Right ventricle myocardium superior (tissue), 1 donor: ENCODE measurements at places on chromosomes 4 and X.

- DNase-seq = no peak
These were observed 62.4 kb downstream of the FBXL5 start for GRCh38 chr4:15592799-15593198.

DNA sequence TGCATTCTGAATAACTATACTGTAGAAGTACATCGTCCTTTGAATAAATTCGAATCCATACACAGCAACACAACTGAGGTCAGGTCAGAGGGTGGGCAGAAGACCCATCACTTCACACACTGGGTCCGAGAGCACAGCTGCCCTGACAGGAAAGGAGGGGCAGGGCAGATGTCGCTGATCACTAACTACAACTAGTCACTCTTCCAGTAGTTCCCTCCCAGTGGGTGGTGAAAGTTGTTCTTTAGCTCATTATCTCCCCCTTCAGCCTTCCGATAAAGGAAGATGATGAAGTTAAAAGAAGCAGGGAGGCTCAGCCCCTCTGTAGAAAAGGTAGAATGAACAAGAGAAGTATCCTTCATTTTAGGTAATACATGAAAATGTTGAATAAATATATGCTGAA is 278.9 kb downstream of the INPP4B start:
- DNase-seq = no peak

DNA sequence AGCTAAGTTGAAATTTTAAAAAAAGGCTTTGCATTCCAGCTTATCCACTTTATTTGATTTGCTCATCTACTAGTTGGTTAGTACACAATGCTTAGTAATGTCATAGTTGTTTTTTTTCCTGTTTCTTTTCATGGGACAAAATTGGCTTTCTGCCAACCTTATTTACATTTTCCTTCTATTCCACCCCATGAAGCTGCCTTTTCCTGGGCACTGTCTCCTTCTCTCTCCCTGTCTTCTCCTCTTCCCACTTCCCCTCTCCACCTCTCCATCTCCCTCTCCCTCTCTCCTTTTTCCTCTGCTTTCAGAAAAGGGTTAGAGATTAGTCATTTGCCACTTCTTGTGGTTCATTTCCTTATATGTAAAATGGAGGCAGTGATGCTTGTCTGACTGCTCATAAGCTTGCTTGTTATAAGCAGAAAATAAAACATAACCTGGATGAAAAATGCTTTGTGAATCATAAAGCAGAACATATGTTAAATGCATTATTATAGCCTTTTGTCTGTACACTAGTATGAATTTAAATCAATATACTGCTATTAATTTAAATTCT is 181.9 kb downstream of the CEP135 start:
- DNase-seq = no peak

GRCh38 chrX:51866210-51866609 is 27.2 kb upstream of the MAGED1 start:
- DNase-seq = no peak

GRCh38 chr4:27145597-27145996 is 285.0 kb downstream of the STIM2 start:
- no peak for DNase-seq

- no peak for DNase-seq
These were observed 64.1 kb downstream of the USP46 start for GRCh38 chr4:52595001-52595400.

- DNase-seq = no peak
These were observed 30.3 kb downstream of the SLC25A43 start for GRCh38 chrX:119429471-119429870.

GRCh38 chrX:139725720-139726119 is 17.8 kb upstream of the MCF2 start:
- DNase-seq = no peak

DNA sequence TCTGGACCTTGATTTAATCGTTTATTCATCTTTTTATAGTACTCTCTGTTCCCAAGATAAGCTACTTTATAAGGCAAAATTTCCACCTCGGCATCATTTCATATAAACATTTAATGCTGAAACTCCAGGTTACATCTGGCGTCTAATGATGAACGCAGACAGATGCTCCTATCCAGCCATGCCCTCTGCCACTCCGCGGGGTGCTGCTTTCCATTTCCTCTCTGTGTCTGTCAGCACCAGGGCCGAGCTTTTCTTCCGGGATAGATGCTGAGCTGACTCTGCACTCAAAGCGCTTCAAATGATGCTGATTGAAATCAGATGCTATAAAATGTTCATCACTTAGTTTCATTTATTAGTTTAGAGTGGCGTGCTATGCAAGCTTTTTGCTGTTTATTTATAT is 80.5 kb upstream of the HELT start:
- DNase-seq = no peak

DNA sequence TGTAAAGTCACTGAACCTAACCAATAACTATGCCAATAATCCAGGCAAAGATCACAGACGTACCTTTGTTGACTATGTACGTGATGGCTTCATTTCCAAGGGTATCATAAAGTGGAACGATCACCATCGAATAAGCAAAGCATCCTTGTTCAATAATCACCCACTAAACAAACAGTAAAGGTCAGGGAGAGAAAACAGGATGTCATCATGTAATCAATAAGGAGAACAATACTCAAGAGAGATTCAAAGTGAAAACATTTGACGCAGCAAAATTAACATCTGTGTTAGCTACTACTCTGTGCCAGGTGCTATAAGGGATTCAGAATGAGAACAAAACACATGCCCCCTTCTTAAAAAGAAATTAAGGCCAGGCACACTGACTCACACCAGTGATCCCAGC is 42.9 kb upstream of the CENPU start:
- no peak for DNase-seq

- DNase-seq = no peak
These were observed 169.9 kb downstream of the DCLK2 start for GRCh38 chr4:150248181-150248580.

DNA sequence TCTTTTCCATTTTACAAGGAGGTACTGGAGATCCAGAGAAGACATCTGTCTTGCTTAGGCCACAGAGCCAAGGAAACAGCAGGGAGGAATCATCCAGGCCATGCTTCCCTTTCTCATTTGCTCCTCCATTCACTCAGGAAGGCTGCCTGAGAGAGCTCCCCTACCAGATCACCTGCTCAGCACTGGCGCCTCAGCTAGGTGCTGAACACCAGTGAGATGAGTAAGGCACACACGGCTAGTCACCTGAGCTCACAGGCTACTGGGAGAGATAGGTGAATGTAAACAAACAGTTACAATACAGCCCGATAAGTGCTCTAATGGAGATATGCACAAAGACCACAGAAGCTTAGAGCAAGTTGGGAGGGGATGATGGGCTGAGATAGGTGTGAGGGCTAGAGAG is 149.8 kb upstream of the ARHGEF9 start:
- no peak for DNase-seq

DNA sequence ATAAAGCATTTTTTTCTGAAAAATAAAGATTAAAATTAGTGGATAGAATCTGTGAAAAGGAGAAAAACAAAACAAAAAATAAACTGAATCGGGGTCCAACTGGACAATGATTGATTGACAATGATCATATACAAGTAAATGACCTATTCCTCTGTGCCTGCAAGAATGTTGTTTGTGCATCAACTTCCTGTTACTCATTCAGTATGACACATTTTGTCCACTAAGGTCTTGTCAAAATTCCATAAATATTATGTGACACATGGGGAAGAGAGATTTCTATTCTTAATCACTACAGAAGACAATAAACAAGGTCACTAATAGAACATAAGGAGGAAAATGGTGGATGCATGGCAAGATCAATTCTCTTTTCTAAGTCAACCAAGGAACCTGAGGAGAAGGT is 54.9 kb downstream of the F8 start:
- no peak for DNase-seq

DNA sequence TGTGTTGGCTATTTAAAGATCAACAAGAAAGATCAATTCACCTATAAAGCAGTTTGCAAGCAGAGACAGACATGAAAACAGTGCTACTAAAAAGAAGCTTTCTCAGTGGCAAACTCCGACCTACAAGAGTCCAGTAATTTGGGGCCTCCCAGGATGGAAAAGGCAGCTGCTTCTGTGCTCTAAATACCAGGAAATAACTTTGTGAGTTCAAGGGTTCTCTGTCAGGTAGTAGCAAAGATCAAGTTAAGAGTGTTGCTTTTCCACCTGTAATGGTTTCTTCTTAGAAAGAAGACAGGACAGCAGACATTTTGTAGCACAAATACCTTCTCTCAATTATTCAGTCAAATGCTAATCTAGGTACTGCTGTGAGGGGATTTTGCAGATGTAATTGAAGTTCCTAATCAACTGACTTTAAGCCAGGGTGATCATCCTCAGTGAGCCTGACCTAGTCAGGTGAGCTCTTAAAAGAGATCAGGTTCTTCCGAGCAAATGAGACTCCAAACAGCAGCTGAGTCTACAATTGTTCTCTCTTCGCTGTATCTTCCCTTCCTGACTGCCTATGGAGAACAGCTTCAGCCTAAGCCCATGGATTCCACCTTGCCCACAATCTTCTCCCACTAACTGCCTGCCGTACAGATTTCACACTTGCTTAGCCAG is 13.5 kb downstream of the ANKRD17 start:
- DNase-seq = no peak

- no peak for DNase-seq
These were observed 32.0 kb upstream of the BOD1L1 start for GRCh38 chr4:13659341-13660070.

DNA sequence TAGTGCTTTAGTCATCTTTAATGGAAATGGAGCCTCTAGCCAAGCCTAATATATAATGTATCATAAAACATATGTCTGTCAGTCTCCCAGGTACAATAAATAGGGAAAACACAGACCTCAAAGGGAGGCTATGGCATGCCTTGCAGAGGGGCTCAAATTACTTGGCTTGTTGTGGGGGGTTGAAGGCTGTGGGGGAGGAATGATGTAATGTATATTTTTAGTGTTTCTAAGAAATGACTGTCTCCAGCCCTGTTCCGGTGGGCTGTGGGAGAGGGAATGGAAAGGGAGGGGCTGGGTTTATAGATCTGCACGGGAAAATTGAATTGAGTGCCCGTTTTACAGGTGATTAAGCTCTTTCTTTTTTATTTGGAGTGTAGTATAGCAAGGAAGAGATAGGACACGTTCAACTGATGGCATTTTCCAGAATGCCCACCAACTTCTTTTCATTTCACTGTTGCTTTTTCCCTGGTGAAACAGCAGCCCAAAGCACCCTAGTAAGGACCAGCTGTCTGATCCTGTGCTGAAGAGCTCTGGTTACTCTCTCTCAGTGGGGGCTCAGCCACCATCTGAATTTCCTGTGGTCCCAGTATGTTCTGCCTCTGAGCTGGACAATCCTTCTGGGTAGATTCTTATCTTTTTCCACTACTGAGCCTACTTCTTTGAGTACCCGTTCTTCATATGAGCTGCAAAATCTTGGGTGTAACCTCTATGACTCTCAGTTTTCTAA is 220.7 kb upstream of the CASK start:
- no peak for DNase-seq

GRCh38 chrX:105017641-105018040 is 202.9 kb downstream of the TEX13A start:
- DNase-seq = no peak

DNA sequence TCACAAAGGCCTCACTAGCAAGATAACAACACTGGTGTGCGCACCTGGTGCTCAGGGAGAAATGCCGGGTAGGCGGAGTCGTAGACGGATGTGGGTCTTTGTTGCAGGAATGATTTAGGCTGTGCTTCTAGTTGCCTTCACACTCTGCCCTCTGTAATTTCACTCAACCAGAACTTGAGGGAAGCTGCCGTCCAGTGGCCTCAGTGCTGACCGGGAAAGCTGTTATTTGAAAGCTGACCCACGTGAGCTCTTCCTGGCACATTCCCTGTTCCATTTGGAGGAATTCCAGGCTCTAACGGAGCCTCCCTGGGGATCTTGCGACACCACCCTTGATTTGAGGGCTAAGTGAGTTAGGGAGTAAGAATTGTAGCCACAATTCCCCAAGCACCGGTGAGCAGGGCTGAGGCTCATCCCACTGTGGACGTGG is 15.9 kb downstream of the SH3TC1 start:
- DNase-seq = no peak

GRCh38 chrX:28851871-28852270 is 264.6 kb downstream of the IL1RAPL1 start:
- no peak for DNase-seq

DNA sequence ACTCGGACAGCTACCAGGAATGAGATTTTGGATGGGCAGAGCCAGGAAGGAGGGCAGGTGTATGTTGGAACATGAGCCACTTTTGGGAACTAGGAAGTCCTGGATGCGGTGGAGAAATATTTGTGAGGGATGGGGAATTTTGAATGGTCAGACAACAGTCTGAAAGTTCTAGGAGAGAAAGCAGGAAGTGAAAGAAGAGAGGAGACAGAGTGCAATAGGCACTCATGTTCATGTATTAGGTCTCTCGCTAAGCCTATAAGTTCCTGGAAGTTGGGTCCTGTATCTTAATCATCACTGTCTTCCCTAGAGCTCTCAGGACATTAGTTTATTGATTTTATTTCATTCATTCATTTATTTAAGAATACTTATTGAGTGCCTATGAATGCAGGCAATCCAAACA is 65.7 kb upstream of the CITED1 start:
- DNase-seq = no peak

DNA sequence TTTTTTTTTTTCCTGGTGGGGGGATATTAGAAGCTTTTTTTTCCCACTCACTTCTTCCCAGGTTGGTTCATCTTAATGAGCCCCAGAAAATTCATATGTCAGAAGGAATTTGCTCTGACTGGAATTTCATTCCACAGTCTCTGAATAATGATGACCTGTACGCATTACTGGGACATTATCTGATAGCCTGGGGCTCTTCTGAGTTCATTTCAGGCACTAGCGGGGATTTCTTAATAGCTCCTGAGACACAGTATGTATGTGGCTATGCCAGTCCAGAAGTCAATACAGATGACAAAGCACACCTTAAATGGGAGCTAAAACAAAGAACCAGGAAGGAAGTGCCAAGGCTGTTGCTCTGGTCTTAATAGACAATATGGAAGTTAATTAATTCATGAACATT is 295.2 kb upstream of the IGFBP7 start:
- no peak for DNase-seq

GRCh38 chrX:134880866-134881265 is 109.9 kb upstream of the SMIM10 start:
- no peak for DNase-seq

GRCh38 chr4:78313754-78314120 is 237.8 kb upstream of the ANXA3 start:
- DNase-seq = no peak

DNA sequence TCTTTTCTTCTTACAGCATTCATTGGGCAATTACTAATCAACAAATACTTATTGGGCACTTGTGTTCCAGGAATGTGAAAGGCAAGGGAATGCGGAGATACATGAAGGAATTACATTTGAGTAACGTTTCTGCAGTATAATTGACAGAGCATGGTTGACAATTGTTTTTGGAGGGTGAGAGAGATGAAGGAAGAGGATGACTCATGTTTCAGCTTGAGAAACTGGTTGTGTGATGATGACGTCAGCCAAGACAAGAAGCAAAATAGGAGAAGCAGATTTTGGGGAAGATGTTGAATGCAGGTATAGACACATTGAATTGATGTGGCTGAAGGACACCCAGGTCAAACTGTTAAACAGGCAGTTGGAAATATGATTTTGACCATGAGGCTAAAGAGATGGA is 8.0 kb upstream of the CPEB2 start:
- DNase-seq = no peak
